ENCODE measurements at places on chromosomes 12 and 14. TPM values are rescaled to one million over a fixed set of nuclear protein-coding genes. Genes with fewer than 3 reads are reported as not detected.

- no peaks in the 10 kb centered on the region for H3K36me3 ChIP-seq
- H3K27ac ChIP-seq = no peak overlapping the region
- no peaks in the 10 kb centered on the region for H3K4me1 ChIP-seq
- H3K4me3 ChIP-seq = no peak overlapping the region
Measured at GRCh38 chr12:24555730-24556129, 393.2 kb downstream of the BCAT1 start.

DNA sequence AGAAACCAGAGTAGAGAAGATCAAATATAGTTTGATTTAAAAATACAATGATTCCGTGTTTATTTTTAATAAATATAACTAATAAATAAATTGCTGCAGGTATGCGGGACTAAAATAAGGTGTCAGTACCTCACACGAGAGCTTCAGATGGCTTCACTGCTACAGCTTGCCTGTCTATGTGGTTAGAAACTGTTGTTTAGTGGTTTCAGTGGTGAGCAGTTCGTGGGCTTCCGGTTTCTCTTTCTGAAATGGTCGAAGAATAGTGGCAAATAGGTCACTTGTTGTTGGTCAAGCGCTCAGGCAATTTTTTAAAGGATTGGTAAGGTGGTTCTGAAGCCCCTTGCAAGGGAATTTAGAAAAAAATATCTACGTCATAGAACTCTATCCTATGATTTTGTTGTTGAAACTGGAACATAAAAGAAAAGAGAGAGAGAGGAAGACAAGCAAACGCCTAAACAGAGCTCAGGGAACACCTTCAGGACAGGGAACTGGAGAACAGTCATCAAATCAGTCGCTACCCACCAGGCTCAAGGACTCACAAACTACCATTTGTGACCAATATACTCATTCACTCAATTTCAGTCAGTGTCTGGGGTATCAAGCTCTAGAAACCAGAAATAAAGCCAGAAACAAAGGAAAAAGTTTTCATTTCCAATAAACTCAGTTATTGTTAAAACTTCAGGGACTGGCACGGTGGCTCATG is 31.3 kb downstream of the GABARAPL1 start:
- H3K27me3 ChIP-seq = no peaks in the 10 kb centered on the region
- no peaks in the 10 kb centered on the region for H3K4me1 ChIP-seq
- H3K4me3 ChIP-seq = no peak overlapping the region
- no peak overlapping the region for H3K27ac ChIP-seq
- DNase-seq = no peak

DNA sequence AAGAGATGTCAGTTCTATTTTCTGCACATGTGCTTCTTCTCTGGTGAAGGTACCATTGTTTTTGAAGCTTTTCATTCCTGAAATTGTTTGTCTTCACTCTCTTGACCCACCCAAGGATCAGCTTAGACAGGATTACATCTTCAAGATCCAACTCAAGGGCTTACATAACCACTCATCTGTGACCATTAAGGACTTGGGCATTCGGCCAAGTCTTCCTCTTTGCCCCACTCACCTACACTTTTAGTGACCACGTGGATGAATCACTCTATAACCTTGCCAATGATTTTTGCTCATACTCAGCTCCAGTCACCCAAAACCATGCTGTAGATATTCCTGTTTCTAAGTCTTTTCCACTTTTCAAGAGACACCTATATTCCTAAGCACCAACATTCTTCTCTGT is 36.5 kb upstream of the SSTR1 start:
- no peaks in the 10 kb centered on the region for H3K36me3 ChIP-seq
- no peak overlapping the region for H3K4me3 ChIP-seq
- DNase-seq = no peak
- H3K27me3 ChIP-seq = no peaks in the 10 kb centered on the region
- H3K27ac ChIP-seq = no peak overlapping the region

Gene HPD
- total RNA-seq = 4.6 TPM

Gene TRHDE
- 18.6 TPM for total RNA-seq

Gene C14orf39
- not detected for total RNA-seq
